ENCODE measurements at places on chromosomes 12 and 14. TPM values are rescaled to one million over a fixed set of nuclear protein-coding genes. Genes with fewer than 3 reads are reported as not detected.

The BICDL1 gene
- 7.3 TPM for total RNA-seq

The GPD1 gene
- 0.59 TPM for total RNA-seq

The FRMD6 gene
- total RNA-seq, result 498 TPM

DNA sequence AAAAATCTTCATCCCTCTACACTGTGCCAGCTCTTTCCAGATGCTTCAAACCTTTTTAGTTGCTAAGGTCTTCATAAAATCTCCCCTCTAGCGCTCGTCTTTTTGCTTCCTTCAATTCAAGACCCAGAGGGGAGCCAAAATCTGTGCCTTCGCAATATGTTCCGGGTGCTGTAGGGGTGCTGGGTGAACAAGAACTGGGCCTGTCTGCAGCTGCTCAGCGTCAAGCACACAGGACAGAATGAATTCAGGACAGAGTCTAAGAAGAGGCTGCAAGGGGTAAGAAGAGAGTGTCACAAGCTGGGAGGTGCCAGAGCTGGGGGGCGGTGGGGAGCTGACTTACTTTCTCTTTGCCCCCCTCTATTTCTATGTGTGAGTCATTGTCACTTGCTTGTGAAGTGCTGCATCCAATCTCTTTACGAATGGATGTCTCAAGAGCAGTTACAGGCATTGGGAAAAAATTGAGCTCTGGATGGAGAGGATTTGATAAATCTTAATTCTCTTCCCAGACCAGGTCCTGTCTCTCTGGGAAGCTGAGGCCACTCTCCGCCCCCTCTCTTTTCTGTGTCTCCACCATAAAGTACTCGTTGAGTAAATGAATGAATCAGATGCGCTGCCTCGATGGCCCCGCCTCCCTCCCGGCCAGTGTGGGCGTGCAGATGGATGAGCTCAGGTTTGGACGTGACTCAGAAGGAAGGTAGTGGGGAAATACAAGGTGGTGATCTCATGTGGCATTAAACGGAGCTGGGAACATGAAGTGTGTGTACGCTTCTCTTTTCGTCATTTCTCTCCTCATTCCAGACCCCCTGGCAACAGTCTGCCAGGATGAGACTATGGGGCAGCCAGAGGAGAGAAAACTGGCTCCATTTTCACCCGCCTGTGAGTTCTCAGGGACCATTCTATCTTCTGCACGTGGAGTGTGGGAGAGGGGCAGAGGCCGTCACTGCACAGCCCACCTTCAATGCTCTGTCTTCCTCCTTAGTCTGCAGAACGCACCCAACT, 91.3 kb downstream of the TSPAN9 start:
- DNase-seq, result peak; percentile 97
- no peak overlapping the region for H3K4me3 ChIP-seq
- H3K27me3 ChIP-seq, result no peaks in the 10 kb centered on the region
- peak overlapping the region; percentile 94 for H3K27ac ChIP-seq
- no peaks in the 10 kb centered on the region for H3K36me3 ChIP-seq

DNA sequence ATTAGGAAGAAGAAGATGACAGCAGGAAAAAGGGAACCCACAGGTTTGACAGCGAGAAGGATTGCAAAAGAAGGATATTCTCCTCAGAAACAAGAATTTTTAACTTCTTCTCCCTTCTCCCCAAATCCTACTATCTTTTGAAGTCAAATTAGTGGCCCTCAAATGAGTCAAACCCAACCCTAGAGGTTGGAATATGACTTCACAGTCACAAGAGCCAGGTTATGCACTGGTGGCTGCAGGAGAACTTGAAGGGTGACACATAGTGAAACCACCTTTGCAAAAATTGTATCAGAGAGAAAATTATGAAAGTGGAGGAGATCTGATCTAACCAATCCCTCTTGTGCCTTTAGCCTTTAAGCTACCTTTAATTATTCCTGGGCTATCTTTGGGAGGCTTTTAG, 386.2 kb upstream of the CCDC196 start:
- no peaks in the 10 kb centered on the region for H3K36me3 ChIP-seq
- no peak overlapping the region for H3K27ac ChIP-seq
- no peaks in the 10 kb centered on the region for H3K27me3 ChIP-seq
- H3K4me3 ChIP-seq, result no peak overlapping the region
- DNase-seq, result no peak

GRCh38 chr14:54312166-54312801, 84.5 kb upstream of the CDKN3 start:
- DNase-seq, result peak; percentile 94
- H3K36me3 ChIP-seq, result no peaks in the 10 kb centered on the region
- no peaks in the 10 kb centered on the region for H3K27me3 ChIP-seq
- H3K4me3 ChIP-seq, result peak overlapping the region; percentile 21

GRCh38 chr14:102776761-102777710, at the start of gene TRAF3:
TRAF3 (plus strand) TSS chr14:102777449; CDS start chr14:102870202, 92,753 bp downstream.
- H3K4me1 ChIP-seq, result peaks cover 32% of the 10 kb centered on the region
- no peaks in the 10 kb centered on the region for H3K27me3 ChIP-seq

DNA sequence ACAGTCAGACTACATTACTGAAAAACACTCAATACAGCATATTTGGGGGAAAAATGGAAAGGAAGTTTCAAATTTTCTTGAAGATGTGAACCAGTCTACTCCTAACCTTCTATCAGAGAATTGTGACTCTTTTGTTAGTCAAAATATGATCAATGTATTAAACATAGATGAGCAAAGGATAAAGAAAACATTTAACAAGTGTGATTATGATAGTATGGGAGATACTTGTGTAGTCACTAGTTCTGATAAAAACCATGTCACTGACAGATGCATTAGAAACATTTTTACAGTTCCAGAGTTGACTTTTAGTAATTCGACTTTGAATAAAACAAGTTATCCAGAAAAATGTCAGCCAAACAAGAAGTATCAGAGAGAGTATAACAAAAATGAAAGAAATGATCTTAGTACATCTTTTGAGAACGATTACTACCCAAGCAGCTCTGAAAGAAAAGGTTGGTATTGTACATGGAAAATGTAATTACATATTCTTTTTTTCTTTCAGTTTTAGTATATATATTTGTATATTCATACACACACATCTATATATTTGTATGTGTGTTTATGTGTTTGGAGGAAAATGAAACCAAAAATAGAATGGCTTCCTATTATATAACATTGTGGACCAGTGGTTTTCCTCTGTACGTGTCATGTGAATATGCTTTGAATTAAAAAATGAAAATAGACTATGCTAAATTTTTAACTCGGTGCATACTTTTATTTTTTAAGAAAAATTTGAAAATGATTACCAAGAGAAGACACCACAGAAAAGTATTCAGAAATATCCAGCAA, 63.3 kb upstream of the ABCD2 start:
- no peaks in the 10 kb centered on the region for H3K4me1 ChIP-seq
- no peak overlapping the region for H3K4me3 ChIP-seq
- H3K27me3 ChIP-seq, result no peaks in the 10 kb centered on the region
- no peak overlapping the region for H3K27ac ChIP-seq
- H3K36me3 ChIP-seq, result no peaks in the 10 kb centered on the region

GRCh38 chr12:54386403-54387113, 2.0 kb upstream of the ZNF385A start:
- H3K27ac ChIP-seq, result no peak overlapping the region
- no peak for DNase-seq
- H3K27me3 ChIP-seq, result no peaks in the 10 kb centered on the region
- peaks cover 7% of the 10 kb centered on the region for H3K4me1 ChIP-seq
- no peaks in the 10 kb centered on the region for H3K36me3 ChIP-seq

DNA sequence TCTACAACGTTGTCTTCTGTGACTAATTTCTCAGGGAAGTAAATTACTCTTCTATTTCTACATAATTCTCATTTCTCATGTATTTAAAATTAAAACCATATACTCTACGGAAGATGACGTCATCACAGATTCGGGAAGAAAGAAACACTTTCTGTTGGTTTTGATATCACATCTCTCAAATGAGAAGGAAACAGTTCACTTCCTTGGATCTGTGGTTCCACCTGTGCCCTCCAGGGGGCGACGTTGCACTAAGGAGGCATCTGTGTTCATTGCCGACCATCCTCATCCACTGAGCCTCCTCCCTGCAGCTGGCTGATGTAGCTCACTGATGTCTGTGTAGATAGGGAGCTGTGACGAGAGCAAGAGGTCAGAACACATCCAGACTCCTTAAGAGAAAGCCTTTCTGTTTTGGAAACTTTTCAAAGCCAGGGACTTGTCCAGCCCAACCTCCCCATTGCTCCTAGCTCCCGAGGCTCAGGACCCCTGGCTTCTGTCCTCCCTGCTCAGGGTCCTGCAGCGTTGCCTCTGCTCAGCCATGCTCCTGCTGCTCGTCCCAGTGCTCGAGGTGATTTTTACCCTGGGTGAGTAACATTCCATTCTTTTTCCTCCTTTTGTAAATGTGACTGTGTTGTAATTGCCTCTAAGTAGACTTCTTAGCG, 172.7 kb upstream of the OR4E1 start:
- no peaks in the 10 kb centered on the region for H3K4me1 ChIP-seq
- H3K4me3 ChIP-seq, result no peak overlapping the region
- DNase-seq, result no peak
- no peak overlapping the region for H3K27ac ChIP-seq

- H3K4me1 ChIP-seq, result no peaks in the 10 kb centered on the region
- H3K36me3 ChIP-seq, result no peaks in the 10 kb centered on the region
- H3K27ac ChIP-seq, result no peak overlapping the region
- peak; percentile 30 for DNase-seq
- no peak overlapping the region for H3K4me3 ChIP-seq
These were observed 88.5 kb upstream of the METAP2 start for GRCh38 chr12:95385246-95386035.

DNA sequence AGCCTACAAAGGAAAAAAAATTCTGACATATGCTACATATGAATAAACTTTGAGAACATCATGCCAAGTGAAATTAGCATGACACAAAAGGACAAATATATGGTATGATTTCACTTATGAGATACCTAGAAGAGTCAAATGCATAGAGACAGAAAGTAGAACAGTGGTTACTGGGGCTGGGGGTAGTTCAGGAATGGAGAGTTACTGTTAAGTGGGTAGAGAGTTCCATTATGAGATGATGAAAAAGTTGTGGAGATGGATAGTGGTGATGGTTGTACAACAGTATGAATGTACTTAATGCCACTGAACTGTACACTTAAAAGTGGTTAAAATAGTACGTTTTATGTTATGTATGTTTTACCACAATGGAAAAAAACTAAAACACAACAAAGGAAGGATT, 92.3 kb downstream of the SCAF11 start:
- no peak for DNase-seq
- no peak overlapping the region for H3K27ac ChIP-seq
- no peaks in the 10 kb centered on the region for H3K4me1 ChIP-seq
- peaks cover 9% of the 10 kb centered on the region for H3K36me3 ChIP-seq
- no peak overlapping the region for H3K4me3 ChIP-seq

DNA sequence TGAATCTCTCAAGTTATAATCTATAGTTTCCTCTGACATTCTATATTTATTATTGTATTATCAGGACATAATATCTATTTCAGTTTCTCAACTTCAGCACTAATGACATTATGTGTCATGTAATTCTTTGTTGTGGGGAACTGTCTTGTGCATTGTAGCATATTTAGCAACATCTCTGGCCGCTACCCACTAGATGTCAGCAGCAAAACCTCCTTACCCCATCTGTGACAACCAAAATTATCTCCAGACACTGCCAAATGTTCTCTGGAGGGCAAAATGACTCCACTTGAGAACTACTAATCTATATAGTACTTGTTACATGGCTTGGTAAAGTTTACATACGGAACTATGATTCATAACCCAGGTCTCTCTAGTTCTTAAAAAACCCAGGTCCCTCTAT, 110.2 kb downstream of the RASSF9 start:
- no peaks in the 10 kb centered on the region for H3K4me1 ChIP-seq
- no peaks in the 10 kb centered on the region for H3K27me3 ChIP-seq
- H3K36me3 ChIP-seq, result no peaks in the 10 kb centered on the region
- no peak overlapping the region for H3K4me3 ChIP-seq
- H3K27ac ChIP-seq, result no peak overlapping the region

GRCh38 chr14:54459106-54459505, 17.9 kb upstream of the CNIH1 start:
- no peak overlapping the region for H3K27ac ChIP-seq
- no peaks in the 10 kb centered on the region for H3K27me3 ChIP-seq
- no peak overlapping the region for H3K4me3 ChIP-seq
- H3K4me1 ChIP-seq, result no peaks in the 10 kb centered on the region
- no peak for DNase-seq

DNA sequence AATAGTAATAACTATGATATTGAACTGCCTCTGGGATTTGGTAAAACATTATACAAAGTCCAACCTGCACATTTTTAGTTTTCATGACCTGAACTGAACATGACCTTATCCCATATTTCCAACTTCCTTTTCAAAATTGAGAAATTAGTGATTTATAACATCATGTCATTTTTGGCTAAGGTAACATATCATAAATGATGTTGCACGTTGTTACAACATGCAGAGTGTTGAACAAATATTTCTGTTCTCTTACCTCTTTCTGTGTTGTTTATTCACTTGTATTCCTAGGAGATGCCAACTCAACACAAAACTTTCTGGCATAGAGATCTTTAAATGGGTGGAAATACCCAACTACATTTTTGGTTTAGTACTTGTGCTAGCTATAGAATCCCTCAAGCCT, 496.0 kb downstream of the SLC6A15 start:
- H3K27me3 ChIP-seq, result no peaks in the 10 kb centered on the region
- no peaks in the 10 kb centered on the region for H3K36me3 ChIP-seq
- no peak overlapping the region for H3K27ac ChIP-seq
- H3K4me1 ChIP-seq, result no peaks in the 10 kb centered on the region
- DNase-seq, result no peak

DNA sequence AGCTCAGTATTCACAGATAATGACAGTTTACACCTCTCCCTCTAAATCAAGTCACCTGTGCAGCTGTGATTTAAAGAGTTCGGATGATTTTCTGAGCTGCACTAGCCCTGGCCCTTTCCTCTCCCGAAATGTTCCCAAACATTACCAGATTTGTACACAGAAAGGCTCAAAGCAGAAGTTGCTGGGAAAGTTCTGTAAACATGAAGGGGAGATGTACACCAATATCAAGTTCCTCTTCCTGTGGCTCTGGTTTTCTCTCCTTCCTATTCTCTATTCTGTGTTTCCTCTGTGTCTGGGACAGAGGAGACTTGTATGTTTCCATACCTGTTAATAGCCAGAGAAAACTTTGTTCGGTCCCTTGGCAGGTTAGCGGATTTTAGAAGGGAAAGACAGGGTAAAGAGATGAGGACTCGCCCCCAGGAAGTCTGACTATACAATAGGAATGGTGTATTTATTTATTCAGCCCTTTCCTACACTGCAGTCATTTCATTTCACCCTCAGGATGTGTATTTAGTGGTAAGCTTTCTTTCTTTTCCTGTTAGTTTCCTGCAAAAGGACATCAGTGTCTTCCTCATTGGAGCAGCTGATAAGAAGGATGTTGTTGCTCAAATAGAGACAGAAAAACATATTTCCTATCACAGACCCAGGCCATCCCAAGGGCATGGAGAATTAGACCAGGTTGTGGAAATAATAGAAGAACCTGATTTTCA, 7.6 kb upstream of the NUMB start:
- no peaks in the 10 kb centered on the region for H3K36me3 ChIP-seq
- H3K27me3 ChIP-seq, result no peaks in the 10 kb centered on the region
- H3K27ac ChIP-seq, result no peak overlapping the region
- DNase-seq, result no peak
- no peak overlapping the region for H3K4me3 ChIP-seq

- H3K4me3 ChIP-seq, result no peak overlapping the region
- H3K27me3 ChIP-seq, result no peaks in the 10 kb centered on the region
- H3K4me1 ChIP-seq, result no peaks in the 10 kb centered on the region
- H3K36me3 ChIP-seq, result peaks cover 10% of the 10 kb centered on the region
- no peak overlapping the region for H3K27ac ChIP-seq
- no peak for DNase-seq
These were observed 35.4 kb downstream of the IL31 start for GRCh38 chr12:122138616-122139015.
